ENCODE measurements at places on chromosomes 12 and 14.

- DNase-seq, result no peak
Measured at GRCh38 chr12:450438-450837, 9.3 kb upstream of the B4GALNT3 start.

- no peak for DNase-seq
Measured at GRCh38 chr12:92459850-92460249, 242.9 kb upstream of the PLEKHG7 start.

DNA sequence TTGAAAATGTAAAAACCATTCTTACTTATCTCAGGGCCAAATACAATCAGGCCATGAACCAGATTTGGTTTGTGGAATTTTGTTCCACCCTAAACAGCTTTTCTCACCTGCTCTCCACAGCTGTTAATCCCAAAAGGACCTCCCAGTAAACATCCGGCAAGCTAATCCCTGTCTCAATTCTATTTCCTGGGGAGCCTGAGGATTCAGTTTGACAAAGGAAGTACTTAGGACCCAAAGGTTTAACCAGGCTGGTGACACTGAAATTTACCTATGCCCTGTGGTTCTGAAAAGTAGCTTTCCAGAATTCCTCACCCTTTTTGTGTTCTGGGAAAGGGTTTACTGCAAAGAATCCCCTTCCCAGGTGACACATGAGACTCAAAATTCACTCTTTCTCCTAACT is 15.0 kb downstream of the CAPZA3 start:
- DNase-seq, result no peak

GRCh38 chr14:55665067-55665675 is 85.2 kb downstream of the KTN1 start:
- DNase-seq, result no peak

DNA sequence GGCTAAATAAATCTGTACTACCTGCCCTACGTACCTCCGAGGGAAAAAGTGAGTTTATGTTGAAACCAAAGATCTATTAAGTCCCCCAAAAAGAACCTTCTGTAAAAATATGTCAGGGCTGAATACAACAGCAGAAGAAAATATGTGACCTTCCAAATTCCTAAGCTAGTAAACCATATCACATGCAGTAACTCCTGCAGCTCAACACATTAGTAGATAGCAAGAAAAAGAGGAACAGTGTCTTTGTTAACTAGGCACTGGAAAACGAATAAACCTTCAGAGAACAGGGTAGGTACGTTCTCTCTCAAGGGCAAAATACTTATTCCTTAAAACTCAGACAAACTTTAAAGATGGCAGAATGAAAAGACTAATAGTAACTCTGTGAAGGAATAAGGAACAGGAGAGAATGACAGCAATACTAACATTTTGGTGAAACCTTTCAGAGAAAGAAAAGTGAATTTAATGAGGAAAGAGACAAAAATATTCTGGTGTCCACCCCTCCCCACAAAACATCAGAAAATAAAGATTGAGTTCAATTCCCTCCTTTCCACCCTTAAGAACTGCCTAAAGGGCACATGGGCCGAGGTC is 18.0 kb downstream of the CBX5 start:
- no peak for DNase-seq

DNA sequence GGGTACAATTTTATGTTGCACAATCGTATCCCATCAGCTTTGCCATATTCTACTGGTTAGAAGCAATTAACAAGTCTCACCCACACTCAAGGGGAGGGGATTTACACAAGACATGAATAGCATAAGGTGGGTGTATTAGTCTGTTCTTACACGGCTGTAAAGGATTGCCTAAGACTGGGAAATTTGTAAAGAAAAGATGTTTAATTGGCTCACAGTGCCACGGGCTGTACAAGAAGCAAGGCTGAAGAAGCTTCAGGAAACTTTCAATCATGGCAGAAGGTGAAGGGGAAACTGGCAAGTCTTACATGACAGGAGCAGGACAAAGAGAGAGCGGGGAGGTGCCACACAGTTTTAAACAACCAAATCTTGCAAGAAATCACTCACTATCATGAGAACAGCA is 231.8 kb upstream of the AMIGO2 start:
- DNase-seq, result no peak

DNA sequence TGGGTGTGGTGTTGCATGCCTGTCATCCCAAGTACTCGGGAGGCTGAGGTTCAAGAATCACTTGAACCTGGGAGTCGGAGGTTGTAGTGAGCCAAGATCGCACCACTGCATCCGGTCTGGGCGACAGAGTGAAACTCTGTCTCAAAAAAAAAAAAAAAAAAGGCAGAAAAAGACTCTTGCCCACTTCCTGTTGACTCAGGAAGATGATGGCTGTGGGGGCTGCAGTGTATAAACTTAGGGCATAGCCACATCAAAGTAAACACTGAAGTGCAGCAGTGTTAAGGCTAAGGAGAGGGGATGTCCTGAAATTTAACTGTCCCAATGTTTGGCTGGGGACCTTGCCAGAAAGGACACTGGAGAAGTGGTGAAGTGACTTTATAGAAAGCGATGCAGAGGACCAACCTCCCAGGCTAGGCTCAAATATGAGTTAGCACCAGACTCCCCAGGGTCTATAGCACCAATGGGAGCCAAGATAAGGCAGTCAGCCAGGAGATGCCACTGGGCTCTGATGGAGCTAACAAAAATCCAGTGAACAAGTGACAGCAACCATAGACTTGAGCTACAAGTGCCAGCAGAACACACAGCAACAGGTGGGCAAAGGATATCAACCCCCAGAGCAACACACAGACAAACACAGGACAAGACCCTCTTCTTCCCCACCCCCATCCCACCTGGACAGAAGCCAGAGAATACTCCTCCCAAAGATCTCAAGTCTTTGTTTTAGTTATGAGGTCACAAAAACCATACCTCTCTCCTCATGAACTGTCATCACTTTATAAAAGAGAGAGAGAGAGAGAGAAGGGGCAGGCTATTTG is 28.0 kb downstream of the NELL2 start:
- DNase-seq, result no peak

DNA sequence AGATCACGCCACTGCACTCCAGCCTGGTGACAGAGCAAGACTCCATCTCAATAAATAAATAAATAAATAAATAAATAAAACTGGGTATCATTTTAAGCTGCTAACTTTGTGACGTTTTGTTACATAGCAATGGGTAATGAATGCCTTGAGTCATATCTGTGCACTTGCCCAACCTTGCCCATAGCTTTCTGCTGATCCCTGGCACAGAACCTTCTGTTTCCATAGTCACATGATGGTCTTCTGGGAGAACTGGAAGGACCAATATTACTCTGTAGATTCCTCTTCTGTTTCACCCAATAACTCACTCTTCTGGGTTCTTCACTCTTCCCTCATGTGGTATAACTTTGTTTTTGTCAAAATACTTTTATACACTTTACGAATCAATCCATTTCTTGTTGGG is 140.8 kb downstream of the SCARB1 start:
- DNase-seq, result no peak

DNA sequence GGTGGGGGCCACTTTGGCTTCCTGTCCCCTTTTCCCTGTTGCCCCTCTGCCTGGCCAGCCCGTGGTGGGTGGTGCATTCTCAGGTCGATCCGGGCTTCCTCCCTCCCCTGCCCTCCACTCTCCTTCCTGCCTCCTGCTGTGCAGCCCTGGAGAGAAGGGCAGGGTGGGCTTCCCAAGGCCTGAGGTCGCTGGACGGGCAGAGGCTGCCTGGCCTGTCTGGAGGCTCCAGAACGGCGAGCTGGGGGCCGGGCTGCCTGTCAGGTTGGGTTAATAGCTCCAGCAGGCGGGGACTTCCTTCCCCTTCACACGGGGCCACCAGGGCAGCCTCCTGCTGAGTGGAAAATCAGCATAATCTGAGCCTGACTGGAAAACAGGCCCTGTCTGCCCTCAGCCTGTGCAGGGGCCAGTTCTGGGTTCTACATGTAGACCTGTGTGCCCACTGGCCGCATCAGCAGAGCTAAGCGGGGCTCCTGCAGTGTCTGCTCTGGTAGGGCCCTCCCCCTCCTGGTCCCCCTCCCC is 11.3 kb downstream of the KIF26A start:
- DNase-seq, result no peak

- DNase-seq, result no peak
Measured at GRCh38 chr12:64687816-64688215, 71.4 kb downstream of the GNS start.

GRCh38 chr14:79418649-79419415 is 792.5 kb downstream of the DIO2 start:
- DNase-seq, result no peak

DNA sequence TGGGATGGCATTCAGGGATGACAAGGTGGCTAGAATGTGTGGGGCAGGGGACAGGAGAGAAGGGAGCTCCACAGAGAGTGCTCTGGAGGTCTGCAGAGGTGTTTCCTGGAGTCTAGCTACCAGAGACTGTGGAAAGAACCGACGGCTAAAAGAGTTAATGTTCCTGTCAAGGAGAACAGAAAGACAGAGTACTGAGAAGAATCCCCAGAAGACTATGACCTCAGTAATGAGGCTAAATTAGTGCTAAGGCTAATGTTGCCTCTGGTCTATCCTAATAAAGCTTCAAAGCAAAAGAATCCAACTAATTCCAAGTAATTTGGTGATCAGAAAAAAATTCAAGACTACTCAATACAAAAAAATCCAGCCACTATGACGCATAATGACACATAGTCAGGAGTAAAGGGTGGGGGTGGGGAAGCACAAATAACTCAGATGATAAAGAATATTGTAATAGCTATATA is 44.7 kb downstream of the FERMT2 start:
- no peak for DNase-seq

GRCh38 chr14:22866874-22867273 is 4.7 kb upstream of the LRP10 start:
- DNase-seq, result no peak
